ENCODE measurements at places on chromosomes 5 and 9.

DNA sequence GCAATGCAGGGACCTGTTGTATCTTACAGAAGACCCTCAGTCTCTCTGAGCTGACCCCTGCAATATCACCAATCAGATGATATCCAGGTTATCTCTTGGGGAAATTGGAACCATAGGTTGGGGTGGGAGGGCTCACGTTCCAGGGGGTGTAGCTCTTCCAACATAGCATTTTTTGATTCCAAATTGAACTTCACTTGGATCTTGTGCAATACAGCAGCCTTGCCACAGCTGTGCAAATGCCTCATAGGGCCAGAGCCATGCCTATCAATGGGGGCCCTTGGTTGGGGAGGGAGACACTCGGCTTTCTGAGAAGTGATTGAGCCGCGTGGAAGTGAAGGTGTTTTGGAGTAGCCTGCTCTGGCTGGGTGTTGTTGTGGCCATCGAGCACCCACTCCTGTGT lies 117.2 kb upstream of the PITX1 start:
- DNase-seq = peak; percentile 9

GRCh38 chr5:149632311-149633251 lies 51.3 kb downstream of the ARHGEF37 start:
- DNase-seq = no peak

GRCh38 chr5:40986666-40987065 lies 77.4 kb downstream of the C7 start:
- no peak for DNase-seq

GRCh38 chr5:139951983-139952382 lies 91.1 kb downstream of the NRG2 start:
- DNase-seq = no peak

DNA sequence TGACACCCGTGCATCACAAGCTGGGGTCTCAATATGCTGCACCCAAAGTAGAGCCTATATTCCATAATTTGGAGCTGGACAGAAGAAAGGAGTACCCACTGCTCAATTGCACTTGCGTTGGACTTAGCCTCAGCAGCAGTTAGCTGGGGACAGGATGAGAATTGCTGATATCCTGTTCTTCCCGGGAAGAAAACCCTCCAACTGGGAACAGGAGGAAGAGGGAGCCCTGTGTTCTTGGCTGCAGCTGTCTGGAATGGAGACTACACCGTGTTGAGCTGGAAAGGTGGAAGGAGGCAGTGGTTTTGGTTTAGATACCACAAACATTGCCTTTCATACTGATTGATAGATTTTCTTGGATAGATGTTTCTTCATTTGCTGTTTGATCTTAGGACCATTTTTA lies 24.6 kb downstream of the CNTLN start:
- DNase-seq = no peak

GRCh38 chr9:135242049-135242396 lies 154.6 kb downstream of the OLFM1 start:
- no peak for DNase-seq

GRCh38 chr5:11588803-11589202 lies 315.4 kb downstream of the CTNND2 start:
- no peak for DNase-seq

- no peak for DNase-seq
Observed at GRCh38 chr5:142486020-142486419, 161.2 kb upstream of the SPRY4 start.

DNA sequence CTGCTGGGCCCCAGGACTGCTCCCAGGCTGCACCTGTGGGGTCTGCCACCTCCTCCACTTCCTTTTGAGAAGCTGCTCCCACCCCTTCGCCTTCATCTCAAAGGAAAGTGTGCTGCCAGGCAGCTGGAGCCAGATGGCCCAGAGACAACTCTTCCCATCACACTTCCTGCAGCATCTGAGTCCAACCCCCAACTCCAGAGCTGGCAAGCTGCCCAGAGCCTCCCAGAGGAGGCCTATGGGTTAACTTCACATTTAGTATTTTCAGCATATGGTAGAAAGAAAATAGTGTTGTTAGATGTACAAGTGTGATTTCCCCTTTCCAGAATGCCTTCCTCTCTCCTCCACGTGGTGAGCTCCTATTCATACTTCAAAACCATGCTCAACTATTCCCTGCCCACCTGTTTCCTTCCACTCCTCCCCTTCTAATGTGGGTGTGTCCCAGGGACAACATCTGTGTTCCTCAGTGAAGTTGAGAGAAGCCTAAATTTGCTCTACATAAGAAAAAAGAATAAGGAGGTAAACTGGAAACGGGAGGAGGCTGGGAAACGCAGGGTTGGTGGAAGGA lies 38.6 kb upstream of the KCNMB1 start:
- DNase-seq = no peak

GRCh38 chr5:156327296-156327695 lies 332 bp downstream of the SGCD start:
- DNase-seq = no peak

DNA sequence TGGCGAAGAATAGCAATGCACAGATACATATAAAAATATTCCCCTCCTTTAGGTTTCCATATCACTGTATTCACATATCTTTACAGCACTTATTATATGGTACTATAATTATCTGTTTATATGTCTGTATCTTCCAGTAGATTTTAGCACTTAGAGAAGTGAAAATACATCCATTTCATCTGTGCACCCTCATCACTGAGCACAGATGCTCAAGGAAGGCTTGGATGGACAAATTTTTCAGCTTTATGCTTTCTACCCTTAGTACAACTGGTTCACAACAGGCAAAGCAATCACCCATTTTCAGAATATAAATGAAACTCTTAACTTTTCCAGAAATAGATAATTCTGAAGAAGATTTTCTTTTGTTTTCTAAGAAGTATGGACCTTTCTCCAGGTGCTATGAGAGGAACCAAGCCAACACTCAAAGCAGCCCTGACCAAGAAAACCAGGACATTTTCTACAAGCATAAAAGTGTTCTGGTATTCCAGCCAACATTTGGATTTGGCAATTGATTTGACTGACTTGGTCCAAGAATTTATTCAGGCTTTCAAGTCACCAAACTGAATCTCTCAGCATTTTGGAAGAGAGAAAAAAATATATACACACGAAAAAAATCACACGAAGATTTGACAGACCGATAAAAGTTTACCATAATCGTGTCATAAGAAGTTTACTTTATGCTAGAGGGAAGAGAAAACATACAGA lies 170.2 kb upstream of the CD180 start:
- no peak for DNase-seq

DNA sequence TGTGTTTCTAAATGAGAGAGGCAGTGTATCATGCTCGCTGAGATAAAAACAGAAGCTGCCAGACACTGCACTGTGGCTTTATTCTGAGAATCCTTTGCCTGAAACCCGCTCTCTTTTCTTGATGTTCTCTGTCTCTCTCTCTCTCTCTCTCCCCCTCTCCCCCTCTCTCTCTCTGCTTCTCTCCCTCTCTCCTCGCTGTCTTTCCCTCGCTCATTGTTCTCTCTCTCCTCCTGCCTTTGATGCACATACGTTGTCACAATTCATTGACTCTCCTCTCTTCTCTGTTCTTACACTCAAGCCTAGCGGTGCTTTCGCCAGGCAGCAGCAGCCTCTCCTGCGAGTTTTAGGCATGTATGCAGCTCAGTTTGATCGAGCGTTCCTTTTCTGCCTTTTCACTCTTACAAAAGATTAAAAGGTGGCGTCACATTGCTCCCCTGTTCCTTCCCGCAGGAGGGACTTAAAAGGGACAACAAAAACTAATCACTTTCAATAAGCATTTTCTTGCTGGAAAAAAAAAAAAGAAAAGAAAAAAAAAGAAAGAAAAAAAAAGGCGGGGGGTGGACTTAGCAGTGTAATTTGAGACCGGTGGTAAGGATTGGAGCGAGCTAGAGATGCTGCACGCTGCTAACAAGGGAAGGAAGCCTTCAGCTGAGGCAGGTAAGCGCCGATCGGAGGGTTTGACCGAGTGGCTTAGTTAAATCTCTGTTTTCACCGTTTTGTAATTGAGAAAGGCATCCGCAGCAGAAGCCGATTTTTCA lies 717.9 kb upstream of the WWC1 start:
- no peak for DNase-seq

- no peak for DNase-seq
Observed at GRCh38 chr5:147472664-147473475, 37.0 kb downstream of the DPYSL3 start.

- DNase-seq = no peak
Observed at GRCh38 chr5:154559398-154560276, 81.6 kb upstream of the HAND1 start.

GRCh38 chr5:115471345-115472063 lies 73.1 kb downstream of the FEM1C start:
- DNase-seq = no peak

DNA sequence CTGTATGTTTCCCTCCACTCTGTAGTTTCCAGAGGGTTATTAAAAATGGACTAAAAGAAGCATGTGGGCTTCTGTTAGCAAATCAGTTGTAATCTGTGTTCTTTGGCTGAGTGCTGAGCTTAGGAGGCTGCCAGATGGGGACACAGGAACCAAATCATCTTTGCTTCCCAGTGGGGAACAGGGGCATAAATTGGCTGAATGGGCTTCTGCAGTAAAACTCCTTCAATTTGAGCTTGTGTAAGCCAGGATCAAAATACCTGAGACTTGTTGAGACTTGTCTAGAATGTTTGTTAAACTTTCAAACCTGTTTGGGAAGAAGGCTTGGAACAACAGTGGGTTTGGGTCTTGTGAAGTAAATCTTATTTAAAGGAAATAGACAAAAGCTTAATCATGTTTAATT lies 32.2 kb upstream of the TNFAIP8 start:
- DNase-seq = no peak

GRCh38 chr5:162410365-162410764 lies 342.8 kb downstream of the GABRG2 start:
- no peak for DNase-seq

- DNase-seq = no peak
Observed at GRCh38 chr5:103305809-103306208, 47.2 kb downstream of the MACIR start.

DNA sequence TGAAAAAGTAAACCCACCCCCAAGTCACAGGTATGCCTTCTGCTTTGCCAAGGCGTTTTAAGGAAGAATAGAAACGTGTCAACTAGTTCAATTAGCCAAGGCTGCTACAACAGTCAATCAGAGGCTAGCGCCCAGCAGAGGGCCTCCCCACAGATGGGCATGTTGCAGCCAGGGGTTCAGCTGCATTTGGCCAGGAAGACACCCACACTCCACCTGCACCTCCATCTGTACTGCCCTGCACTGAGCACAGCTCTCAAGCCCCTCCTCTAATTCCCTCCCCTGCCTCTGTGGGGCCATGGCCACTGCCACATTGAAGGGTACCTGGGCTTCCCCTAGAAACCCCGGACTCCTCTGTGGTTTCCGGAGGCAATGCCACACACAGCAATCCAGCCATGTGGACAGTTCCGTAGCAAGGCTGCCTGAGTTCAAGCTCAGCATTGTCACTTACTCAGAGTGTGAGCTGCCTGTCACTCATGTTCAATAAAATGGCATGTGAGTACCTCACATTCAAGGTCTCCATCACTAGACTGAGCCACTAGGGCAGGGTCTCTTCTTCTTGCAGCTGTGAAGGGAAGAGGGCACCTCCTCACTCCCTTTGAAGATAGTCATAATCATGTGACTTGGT lies 248.4 kb downstream of the IRX2 start:
- DNase-seq = no peak

DNA sequence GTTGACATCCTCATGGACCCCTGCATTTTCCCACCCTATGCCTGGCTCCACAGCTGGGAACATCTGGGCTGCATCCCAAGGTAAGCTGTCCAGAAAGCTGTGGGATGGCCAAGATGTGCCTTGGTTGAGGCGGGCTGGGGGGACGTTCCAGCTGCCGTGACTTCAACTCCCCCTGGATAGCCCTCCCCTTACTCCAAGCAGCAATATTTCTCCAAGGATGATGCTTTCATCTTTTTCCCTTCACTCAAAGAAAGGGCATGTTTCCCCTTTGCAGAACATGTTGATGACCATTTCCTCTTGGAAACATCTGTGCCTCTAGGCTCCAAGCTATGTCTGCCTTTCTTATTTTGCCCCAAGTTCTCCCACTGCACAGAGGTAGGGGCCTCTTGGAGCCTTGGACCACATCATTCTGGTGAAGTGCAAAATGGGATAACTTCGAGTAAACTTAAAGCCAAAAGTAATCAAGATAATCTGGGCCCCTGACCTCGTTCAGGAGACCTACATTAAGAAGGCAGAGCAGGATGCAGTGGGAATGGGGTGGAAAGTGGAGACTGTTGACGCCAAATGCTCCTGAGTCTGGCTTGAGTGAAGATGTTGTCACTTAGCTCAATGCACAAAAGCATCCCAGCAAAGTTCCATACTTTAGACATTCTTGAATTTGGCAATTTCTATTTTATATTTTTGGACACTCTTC lies 175.2 kb downstream of the GAS1 start:
- no peak for DNase-seq

Data from activated CD8-positive, alpha-beta memory T cell treated with anti-CD3 and anti-CD28 coated beads for 24 hours (primary cell).